ENCODE measurements at places on chromosomes 1 and 21.

DNA sequence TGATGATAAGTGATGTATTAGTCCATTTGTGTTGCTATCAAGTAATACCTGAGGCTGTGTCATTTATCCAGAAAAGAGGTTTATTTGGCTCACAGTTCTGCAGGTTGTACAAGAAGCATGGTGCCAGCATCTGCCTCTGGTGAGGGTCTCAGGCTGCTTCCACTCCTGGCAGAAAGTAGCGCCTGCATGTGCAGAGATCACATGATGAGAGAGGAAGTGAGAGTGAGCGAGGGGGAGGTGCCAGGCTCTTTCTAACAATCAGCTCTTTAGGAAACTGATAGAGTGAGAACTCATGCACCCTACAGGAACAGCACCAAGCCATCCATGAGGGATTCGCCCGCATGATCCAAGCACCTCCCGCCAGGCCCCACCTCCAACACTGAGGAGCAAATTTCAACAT is 2.2 kb upstream of the FHAD1 start:
- DNase-seq, result no peak

DNA sequence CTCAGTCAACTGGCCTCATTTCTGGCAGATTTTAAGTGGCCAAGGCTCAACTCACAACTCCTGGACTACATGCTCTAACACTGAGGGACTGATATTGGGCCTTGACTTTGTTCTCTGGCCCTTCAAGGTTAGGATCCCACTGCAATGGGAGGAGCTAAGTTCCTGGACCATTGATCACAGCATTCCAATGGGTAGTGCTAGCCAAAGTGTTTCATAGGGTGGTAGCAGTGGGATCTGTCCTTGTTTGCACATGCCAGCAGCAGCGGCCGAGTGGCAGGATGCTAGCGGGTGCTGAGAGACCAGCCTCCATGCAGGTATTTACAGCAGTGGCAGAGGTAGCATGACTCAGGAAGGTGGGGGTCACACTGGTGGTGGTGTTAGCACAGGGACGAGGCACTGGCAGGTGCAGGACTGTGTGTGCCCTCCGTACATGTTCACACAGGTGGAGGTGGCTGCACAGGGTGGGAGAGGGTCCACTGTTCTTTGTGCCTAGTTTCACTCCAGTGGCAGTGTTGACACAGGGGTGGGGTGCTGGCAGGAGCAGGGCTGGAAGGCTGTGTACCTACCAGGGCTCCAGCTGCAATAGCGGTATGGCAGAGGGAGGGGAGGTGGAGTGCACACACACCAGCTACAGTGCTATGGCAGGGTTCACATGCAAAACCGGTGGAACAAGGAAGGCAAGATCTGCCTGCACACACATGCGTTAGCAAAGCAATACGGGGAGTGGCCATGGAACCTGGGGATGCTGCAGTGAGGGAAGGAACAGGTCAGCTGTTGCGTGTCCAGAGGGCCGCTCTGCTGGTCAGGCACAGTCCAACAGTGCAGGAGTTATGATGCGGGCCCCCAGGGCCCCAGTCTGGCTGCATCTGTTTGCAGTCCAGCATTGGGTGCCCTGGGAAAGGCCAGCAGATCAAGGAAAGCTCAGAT is 51.7 kb downstream of the COL24A1 start:
- DNase-seq, result no peak

GRCh38 chr1:93738926-93739325 is 57.3 kb upstream of the BCAR3 start:
- DNase-seq, result no peak

GRCh38 chr1:29630756-29631155 is 394.4 kb downstream of the PTPRU start:
- DNase-seq, result no peak

DNA sequence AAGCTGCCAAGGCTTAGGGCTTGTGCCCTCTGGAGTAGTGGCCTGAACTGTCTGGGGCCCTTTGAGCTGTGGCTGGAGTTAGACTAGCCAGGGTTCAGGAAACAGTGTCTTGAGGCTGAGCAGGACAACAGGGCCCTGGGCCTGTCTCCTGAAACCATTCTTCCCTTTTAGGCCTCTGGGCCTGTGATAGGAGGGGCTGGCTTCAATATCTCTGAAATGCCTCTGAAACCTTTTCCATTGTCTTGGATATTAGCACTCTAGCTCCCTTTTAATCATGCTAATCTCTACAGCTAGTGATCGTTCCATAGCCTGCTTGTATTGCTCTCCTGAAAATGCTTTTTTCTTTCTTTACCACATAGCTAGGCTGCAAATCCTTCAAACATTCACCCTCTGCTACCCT is 135.3 kb downstream of the ADGRL4 start:
- no peak for DNase-seq

DNA sequence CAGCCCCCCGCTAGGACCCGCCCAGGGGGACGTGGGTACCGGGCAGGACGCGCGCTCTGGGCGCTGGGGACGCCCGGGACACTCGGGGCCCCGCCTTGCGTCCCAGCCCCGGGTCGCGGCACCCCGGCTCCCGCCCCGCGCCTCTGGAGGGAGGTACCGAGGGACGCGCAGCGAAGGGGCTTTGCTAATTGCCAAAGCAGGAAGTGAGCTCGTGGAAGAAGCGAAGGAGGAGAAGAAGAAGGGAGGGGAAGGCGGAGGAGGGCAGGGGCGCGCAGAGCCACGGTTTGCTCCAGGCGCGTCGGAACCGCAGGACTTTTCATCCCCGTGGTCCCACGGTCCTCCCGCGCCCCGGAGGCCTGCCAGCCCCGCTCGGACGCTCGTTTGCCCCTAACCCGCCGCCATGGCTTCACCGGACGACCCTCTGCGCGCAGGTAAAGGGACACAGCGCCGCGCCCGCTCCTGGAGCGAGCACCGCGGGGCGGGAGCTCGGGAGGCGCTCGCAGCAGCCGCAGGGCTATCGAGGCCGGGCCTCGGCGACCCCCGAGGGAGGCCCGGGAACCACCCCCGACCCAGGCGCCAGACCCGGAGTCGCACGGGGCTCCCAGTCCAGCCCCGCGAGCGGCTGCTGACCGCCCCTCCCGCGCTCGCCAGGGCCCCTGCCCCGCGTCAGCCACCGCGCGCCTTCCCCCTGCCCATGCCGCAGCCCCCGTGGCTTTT is 1.3 kb downstream of the EDARADD start:
- DNase-seq, result no peak

DNA sequence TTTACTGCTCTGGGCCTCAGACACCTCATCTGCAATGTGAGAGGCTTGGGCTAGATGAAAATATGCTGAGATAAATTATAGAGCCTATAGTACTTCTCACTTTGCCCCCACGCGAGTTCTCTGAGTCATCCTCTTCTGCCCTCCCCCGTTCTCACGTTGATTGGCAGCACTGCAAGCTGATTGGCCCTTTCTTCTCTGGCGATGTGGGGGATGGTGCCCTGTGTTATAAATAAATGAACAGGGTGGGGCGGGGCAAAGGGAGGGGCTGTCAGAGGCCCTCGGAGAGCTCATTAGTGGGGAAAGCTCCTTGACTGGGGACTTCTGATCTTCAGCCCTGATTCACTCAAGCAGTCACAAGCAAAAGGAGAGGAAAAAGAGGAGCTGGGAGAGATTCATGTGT is 64.3 kb upstream of the ZC3H12A start:
- DNase-seq, result no peak

GRCh38 chr1:91148641-91149069 is 126.8 kb upstream of the ZNF644 start:
- no peak for DNase-seq

GRCh38 chr21:21210552-21210951 is 212.3 kb downstream of the NCAM2 start:
- no peak for DNase-seq

DNA sequence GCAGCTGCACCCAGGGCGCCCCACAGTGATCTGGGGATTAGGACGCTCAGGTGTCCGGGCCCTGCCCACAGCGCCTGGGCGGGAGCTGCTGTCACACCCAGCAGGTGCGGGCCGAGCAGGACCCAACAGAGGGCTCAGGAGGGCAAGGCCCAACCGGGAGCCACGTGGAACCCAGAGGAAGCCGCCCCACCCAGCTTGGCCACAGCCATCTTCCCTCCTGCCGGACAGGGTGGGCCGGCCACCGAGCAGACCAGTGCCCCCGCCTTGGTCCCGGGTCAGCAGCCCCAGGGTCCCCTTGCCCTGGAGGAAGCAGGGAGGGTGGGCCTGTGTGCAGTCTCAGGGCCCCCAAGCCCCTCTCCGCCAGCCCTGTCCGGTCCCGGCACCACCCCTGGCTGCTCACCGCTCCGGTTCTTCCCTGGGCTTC is 6.3 kb upstream of the TTLL10 start:
- no peak for DNase-seq

- no peak for DNase-seq
Measured at GRCh38 chr1:6414443-6414844, 5.3 kb downstream of the HES2 start.

DNA sequence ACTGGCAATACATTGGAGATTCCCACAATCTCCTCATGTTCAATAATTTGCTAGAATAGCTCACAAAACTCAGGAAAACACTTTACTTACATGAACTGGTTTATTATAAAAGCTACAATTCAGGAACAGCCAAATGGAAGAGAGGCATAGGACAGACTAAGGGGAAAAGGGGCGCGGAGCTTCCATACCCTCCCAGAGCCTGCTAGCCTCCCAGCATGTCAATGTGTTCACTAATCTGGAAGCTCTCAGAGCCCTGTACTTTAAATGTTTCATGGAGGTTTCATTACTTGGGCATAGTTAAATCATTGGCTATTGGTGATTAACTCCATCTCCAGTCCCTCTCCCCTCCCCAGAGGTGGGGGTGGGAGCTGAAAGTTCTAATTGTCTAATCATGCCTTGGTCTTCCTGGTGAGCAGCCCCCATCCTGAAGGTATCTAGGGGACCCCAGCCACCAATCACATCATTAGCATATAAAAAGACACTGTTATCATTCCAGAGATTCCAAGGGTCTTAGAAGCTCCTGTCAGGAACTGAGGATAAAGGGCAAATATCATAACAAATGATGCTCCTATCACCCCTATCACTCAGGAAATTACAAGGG is 10.9 kb upstream of the DMRTB1 start:
- DNase-seq, result no peak

DNA sequence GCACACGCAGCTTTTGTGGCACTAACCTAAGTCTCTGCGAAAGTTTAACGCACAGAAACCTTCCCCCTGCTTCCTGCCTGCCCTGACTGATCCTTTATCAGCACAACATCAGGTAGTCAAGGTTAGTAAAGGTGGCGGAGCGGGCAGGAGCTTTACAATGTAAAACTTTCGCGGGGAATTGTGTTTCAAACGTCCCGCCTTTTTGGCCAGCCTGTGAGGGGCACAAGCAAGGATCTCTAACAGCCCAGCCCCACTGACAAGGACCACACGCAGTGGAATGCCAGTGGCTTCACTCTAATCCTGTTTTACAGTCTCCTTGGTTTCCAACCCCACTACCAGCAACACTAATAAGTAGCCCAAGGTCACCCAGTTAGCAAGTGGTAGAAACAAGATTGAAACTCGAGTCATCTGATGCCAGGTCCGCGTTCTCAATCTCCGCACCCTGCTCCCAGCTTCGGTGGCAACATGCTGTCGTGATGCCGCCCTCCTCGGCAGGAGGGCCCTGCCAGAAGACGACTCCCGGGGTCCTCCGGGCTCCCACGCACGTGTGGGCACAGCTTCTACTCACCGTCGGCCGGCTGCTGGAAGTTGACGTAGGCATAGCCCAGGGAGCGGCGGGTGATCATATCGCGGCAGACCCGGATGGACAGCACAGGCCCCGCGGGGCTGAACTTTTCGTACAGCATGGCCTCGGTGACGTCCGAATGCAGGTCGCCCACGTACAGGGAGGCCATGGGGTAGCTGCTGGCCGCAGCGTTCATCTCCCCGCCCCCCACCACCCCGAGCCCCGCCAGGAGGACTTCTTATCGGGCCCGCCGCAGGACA is 1.2 kb downstream of the PABPC4 start:
- DNase-seq, result no peak

- DNase-seq, result no peak
Measured at GRCh38 chr21:41684381-41685245, 82.2 kb downstream of the RIPK4 start.

DNA sequence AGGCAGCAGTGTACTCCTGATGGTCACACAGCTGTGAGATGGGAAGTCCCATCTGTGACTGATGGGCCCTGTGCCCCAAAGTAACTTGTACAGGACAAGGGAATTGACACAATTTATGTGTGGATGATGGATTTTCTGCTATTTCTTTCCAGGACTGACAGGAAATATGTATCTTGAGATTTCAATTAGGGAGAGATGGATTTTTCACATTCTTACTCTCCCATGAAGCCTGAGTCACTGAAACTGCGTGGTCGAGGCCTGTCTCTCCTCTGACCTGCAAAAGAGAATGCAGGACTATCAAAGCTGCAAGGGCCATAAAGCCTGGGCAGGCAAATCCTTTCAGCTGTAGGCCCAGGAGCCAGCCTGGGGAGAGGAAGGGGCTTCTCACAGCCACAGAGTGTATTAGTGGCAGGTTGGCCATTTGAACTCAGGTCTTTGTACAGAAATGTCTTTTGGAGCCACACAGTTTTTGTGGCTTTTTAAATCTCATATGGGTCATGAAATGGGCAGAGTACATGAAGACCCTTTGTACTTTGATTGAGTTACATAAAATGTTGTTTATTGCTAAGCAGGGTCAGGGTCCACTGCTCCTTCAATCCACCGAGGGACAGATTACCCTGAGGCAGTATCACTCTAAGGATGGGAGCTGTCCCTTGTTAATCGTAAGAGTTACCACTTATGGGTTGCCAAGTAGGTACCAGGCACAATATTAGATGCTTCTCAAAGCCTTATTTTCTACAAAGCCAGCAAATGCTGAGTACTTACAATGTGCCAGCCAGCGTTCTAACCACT is 14.8 kb downstream of the ALX3 start:
- no peak for DNase-seq

GRCh38 chr21:36636439-36636838 is 62.5 kb upstream of the SIM2 start:
- DNase-seq, result no peak

DNA sequence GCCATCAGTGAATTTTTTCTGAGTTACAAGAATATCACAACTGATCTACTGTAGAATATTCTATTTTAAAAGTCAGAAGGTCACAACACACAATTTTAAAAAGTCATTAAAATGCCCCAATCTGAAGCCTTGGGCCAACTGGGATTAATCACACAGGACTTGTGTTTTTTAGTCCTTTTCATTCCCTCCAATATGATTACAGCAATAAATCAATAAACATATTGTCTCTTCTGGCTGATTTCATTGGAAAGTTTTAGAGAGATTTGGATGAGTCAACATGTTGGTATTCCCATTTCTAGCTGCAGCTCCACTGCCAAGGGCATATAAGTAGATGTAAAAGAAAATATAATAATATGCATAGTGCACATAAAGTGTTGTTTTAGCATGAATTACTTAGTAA is 85.8 kb downstream of the NIBAN1 start:
- DNase-seq, result no peak

GRCh38 chr1:46489638-46490405 is at the start of gene DMBX1:
Gene DMBX1, plus strand, starts transcription at chr1:46489836. Its CDS starts 17,175 bp downstream, at chr1:46507011.
- DNase-seq, result no peak

DNA sequence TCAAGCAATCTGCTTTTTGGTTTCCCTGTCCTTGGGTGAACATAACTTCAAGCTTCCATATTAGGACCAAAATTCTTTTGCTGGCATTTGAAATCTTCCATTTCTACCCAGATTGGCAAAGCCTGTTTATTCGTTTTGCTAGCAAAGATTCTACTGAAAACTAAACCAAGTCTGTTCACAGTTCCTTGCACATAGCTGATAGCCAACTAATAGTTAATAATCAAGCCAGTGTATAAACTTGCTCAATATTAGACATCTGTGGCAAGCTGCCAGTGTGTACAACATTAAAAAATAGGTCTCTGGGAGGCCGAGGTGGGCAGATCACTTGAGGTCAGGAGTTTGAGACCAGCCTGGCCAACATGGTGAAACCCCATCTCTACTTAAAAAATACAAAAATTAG is 6.3 kb downstream of the APP start:
- no peak for DNase-seq
